Activated naive CD8-positive, alpha-beta T cell treated with anti-CD3 and anti-CD28 coated beads, Interleukin-2, amount 10 ng/mL, durations not matched to agents 7 days and 5 days (primary cell): ENCODE measurements at places on chromosomes 13 and 19.

- DNase-seq, result peak; percentile 43
Measured at GRCh38 chr19:50046649-50047503, 21.1 kb downstream of the ZNF473 start.

GRCh38 chr13:52925251-52925650 lies 76.8 kb upstream of the PCDH8 start:
- no peak for DNase-seq

GRCh38 chr19:35375505-35376307 lies 4.8 kb downstream of the GPR42 start:
- no peak for DNase-seq

DNA sequence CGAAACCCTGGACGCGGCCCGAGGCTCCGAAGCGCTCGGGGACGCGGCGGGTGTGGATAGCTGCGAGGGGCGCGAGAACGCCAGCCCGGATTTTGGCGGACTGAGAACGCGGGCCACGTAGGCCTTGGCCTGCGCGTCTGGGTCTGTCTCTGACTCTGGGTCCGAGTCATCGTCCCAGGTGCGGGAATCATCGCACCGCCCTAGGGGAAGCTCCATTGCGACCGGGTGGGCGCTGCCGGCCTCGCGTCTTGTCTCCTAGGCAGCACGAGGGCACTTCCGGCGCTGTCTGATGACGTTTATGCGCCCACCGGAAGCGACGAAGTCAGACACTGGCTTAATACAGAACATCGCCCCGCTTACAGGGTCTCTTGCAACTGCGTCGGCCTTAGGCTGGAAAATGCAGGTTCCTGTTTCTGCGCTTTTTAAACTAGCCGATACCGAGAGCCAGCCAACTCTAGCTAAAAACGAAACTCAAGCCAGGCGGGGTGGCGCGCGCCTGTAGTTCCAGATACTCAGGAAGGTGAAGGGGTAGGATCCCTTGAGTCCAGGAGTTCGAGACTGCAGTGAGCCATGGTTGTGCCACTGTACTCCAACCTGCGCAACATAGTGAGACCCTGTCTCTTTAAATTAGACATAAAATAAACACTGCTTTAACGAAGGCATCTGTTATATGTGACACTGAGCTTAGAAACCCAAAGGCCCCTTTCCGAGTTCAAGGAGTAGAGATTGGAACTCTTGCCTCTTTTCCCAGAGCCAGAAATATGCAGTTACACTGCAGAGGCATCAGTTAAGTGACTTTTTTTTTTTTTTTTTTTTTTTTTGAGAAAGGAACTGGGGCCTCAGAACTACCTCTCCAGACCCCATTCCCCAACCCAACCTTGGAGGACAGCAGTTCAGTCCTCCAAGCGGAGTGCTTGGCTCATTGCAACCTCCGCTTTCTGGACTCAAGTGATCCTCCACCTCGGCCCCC lies at the start of gene FBXW9:
Gene FBXW9, minus strand, starts transcription at position 266 of the 970 bp plus-strand sequence. Its CDS starts 50 bp downstream, at position 216.
- peak; percentile 98 for DNase-seq

- DNase-seq, result no peak
Measured at GRCh38 chr19:7831452-7831851, 1.4 kb downstream of the EVI5L start.
